HuH-7 (cell line): ENCODE measurements at places on chromosomes 4 and X.

GRCh38 chr4:178165251-178165950, 723.2 kb upstream of the AGA start:
- DNase-seq = no peak

- DNase-seq = no peak
Observed at GRCh38 chr4:106671716-106672115, 303.1 kb upstream of the GIMD1 start.

DNA sequence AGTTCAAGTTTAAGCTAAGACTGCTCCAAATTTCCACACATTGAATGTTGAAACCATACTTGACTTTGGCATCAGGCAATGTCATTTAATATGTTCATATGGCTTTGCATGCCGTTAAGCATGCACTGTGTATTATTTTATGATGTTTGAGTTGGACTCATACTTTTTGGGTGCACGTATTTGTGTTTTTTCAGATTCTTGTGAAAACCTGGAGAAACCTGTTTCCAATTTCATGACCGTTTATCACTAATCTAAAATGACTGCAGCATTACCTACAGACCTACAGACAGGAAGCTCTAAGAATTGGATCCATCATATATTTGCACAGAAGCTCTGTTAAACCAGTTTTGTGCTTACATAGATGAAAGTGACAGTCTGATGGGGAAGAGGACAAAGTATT, 1093.0 kb upstream of the INTU start:
- DNase-seq = no peak

DNA sequence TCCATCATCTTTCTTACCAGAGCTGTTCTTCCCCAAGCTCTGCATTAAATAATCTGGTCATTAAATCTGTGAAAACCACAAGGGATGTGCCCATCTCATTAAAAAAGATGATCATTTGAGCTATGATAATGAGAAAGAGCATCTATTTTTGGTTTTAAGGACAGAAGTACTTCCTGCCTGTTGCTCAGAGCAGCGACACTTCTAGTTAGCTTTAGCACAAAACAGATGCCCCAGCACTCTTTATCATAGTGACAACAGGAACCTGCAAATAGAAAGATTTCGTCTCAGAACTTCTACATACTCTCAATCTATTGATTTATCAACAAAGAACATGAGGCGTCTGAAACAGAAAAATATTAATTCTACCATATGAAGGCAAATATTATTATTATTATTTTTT, 140.1 kb downstream of the APBB2 start:
- DNase-seq = no peak

DNA sequence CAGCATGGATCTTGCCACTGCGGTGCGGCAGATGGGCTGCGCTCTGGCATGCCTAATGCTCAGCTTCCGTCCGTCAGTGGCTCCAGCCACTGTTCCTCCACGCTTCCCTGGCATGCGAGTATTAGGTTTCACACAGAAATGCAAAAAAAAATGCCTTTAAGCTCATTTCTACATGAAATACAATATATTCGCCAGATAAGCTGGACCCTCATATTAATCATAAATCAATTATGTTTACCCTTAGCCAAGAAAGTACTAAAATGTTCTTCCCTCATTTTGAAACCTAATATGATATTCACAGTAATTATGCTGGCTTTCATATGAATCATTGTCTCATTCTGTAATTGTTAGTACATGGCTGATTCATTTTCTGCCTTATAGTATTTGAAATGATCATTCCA, 115.5 kb upstream of the FAM241A start:
- DNase-seq = no peak

DNA sequence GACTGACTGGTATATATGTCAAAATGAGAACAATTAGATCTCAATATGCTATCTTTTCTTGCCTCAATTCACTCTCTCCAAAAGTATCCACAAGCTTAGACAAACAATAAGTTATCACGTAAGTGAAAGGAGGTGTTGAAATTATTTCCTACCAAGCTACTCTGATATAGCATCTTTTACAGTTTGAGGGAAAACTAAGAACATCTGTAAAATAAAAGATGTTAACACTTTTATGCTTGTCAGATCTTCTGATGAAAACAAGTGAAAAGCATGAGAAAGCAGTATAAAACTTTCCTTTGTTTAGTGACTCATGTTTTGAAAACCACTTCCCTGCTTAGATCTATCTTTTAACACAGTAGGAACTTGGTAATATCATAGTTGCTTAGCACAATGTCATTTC, 8.4 kb upstream of the MAB21L2 start:
- no peak for DNase-seq

GRCh38 chrX:9278475-9279233, 186.2 kb upstream of the TBL1X start:
- no peak for DNase-seq

GRCh38 chr4:95362906-95363558, 185.7 kb downstream of the UNC5C start:
- peak; percentile 2 for DNase-seq

DNA sequence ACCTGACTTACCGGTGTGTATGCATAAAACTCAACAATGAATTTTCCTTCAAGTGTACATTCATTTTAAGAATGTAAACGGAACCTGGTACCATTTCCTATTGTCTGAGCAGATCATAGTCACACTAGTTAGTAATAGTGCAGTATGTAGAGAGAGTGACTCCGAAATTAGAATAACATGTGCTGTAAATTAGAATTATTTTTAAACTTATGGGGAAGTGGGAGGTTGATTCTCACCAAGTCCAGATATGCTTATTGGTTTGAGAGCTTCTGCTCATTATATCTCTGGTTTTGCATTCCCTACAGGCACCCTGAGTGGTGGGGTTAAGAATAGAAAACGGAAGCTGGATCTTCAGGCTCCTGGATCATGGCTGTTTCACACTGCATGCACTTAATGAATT, 39.6 kb downstream of the KLF3 start:
- no peak for DNase-seq

DNA sequence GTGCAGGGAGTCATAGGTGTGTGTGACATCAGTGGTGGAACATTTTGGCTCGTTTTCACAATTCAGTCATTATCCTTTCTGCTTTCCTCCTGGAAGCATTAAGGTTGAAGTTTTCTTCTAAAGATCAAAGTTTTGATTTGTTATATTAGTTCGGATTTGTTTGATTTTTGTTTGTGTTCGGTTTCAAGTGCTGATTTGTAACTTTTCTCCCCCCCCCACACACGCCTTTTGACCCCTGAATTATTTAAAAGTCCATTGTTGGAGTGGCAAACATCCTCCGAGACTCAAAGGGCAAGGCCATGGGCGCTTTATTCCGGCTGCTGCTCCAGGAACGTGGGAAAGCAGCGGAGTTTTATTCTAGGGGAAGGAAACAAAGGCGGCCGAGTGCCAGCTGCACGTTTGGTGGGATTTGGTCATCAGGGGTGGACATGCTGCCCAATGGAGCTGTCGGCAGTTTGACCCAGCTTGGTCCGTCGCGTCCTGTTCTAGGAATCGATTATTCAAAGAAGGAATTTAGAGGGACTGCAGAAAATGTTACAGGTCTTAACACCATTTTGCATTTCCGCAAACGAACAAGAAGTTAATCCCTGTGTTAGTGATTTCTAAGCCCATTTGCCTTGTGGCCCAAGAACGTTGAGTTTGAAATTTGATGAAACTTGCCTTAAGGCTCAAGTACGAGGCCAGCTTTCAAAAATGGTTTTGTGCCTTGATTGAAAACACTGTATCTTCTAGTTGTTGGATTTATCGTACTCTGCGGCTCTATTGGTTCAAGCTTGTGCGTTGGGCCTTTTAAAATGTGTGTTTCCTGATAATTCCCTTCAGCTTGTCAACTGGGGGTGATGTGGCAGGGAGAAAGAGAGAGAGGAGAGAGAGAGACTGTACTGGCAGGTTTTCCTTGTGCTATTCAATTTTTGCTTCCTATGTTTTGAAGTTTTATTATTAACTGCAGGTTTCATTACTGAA, 565 bp upstream of the ZNF41 start:
- DNase-seq = no peak

DNA sequence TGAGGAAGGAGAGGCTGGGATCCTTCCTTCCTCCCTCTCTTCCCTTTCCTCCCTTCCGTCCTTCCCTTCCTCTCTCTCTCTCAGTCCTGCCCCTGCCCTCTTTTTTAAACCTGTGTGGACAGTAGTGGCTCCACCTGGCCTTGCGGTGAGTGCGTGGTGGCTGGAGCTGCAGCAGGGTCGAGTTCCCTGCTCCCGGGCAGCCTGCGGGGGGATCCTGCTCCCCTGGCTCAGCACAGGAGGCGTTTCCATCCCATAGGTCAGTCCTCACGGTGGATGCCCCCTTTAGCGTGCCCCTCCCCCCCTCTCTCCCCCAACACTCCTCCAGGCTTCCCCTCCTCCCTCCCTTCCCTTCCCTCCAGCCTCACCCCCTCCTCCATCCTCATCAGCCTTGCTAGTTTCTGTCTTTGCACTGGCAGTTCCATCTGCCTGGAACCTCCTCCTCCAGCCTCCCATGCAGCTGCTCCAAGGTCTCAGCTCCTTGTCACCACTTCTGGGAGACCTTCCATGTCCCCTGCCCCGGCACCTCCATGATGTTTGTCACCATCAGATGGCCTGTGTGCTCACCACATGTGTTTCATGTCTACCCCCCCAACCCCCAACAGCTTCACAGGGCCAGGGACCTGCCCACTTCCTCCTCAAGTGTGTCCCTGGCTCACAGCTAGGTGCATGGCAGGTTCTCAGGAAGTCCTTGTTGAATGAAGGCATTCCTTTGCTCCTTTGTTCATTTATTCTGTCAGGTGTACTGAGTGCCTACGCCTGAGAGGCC, 68.4 kb downstream of the PSAPL1 start:
- no peak for DNase-seq

GRCh38 chrX:137227151-137227550, 193.4 kb upstream of the GPR101 start:
- no peak for DNase-seq

DNA sequence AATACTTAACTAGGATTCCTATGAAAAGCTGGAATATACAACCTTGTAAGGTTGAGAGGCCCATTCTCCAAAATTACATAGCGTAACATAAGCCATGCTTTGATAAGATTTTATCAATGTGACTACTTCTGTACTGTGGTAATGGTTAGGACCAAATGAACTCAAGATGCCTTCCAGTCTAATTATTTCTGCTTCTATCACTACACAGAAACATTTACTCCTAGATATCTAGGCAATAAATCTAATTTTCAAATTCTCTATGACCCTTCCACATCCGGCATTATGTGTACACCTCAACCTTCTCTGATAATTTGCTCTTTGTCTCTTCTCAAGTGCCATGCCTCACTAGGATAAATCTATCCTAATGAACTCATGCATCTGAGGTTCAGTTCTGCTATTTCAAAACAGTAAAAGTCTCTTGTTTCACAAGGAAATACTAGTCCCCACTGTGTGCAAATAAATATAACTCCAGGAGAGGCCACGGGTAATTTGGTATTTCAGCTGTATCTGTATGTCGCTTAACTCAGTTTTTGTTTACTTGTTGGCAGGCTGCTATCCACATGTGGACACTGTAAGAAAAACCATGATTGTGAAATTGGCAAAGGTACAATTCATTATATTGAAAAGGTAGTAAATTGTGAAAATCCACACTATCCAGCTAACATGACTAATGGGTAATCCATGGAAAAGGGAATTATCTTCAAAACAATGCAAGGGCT, 93.3 kb downstream of the PRDM5 start:
- DNase-seq = peak; percentile 17

GRCh38 chrX:68894142-68894512, 65.3 kb downstream of the EFNB1 start:
- DNase-seq = no peak

- no peak for DNase-seq
Observed at GRCh38 chr4:41189666-41190065, 24.7 kb downstream of the APBB2 start.

DNA sequence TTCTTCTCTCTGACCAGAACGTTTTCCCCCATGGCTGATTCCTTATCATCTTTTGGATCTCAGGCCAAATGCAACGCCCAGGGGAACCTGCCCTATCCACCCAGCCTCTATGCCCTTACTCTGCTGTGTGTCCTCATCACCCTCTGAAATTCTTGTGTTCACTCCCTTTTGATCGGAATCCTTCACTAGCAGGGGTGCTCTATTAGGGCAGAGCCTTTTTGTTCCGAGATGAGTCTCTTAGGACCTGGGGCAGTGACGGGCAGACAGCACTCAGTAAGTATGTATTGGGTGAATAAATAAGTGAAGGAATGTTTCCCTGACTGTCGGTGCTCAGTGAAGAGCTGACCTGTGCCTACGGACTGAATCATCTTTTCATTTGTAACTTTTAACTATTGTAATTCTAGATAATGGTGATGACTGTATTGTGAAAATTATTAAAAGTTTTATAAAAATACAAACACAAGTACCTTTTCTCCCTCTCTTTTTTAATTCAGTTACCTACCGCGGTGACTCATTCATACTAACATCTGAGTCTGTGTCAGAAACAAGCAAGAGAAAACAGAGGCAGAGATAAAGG, 4.8 kb upstream of the TENM3 start:
- DNase-seq = no peak

GRCh38 chr4:14449308-14449707, 553.0 kb upstream of the CPEB2 start:
- no peak for DNase-seq

DNA sequence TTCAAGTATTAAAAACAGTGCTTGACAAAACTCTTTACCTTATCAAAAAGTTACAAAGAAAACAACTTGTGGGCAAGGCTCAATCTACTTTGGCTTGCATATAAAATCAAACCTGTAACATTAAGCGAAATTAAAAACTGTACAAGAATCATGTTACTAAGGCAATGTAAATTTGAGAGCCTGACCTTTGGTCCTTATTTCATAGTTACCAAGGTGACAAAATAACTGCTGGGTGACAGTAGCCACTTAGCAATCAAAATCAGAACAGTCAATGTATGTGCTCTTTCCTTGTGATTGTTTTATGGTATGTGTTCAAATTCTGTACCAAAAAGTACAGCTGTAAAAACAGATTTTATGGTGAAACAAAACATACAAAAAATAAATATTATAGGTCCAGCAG, 204.0 kb downstream of the RASL11B start:
- DNase-seq = no peak

DNA sequence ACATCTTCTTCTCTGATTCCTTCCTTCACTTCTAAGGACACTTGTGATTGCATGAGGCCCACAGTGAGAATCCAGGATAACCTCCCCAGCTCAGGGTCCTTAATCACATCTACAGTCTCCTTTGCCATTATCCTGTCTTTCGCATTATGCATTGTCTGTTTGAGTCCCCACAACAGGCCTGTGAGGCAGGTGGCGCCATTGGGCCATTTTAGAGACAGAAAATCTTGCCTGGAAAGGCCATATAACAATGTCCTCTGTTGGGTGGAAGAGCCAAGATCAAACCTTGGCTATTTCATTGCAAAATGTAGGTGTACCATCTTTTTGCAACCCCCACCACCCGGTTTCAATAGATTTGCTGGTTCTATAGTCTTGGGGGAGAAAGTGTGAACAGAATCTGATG, 11.8 kb upstream of the DCUN1D4 start:
- peak; percentile 74 for DNase-seq

GRCh38 chr4:165351359-165352130, 24.1 kb downstream of the MSMO1 start:
- DNase-seq = no peak
